Left renal cortex interstitium (tissue), 4 donors: ENCODE measurements at places on chromosomes 3 and 15.

DNA sequence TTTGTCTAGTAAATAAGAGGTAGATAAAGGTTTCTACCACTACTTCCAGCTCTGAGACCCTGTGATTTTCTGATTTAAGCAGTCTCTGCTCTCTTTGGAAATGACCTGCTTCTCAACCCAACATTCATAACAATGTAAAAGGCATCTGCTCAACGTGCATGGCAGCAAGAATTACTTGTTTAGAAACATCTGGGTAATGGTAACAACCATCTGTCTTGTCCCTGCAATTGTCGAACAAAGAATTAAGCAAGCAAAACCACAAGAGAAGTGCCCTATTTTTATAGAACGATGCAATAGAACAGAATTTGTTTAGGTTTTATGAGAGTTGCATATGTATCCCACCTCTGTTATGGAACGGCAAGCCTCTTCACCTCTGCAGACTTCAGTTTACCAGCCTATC is 7.1 kb upstream of the FSIP1 start:
- DNase-seq: no peak

DNA sequence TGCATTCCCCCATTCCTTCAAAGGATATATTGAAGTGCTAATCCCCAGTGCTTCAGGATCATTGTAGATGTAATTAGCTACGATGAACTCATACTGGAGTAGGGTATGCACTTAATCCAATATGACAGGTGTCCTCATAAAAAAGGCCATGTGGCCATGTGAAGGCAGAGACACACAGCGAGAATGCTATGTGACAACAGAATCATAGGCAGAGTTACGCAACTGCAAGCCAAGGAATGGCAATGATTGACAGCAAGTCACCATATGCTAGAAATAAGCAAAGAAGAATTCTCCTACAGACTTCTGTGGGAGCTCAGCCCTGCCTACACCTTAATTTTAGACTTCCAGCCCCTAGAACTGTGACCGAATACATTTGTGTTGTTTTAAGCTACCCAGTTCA is 875.6 kb upstream of the ROBO1 start:
- DNase-seq: no peak

GRCh38 chr15:34699968-34700640 is 54.7 kb downstream of the GJD2 start:
- DNase-seq: no peak

- no peak for DNase-seq
Measured at GRCh38 chr3:132900481-132900880, 137.7 kb upstream of the TMEM108 start.

- no peak for DNase-seq
Measured at GRCh38 chr15:65110676-65111292, 4.2 kb downstream of the UBAP1L start.

DNA sequence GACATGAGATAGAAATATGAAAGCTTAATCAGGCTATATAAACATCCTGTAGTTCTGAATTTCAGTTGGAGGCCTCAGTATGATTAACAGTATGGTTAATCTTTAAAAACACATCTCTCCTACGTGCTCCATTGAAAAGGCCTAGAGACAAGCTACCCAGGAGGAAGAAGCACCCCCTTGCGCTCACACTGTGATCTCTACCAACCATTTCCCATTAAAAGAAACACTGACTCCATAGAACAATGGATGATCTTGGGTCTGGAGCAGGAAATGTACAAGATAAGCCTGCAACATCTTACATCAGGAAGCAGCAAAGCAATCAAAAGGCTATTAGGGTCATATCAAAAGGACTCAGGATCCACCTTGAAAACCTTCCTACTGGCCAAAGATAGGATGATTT is 3.4 kb upstream of the EOGT start:
- no peak for DNase-seq
